ENCODE measurements at places on chromosomes 12 and 14.

DNA sequence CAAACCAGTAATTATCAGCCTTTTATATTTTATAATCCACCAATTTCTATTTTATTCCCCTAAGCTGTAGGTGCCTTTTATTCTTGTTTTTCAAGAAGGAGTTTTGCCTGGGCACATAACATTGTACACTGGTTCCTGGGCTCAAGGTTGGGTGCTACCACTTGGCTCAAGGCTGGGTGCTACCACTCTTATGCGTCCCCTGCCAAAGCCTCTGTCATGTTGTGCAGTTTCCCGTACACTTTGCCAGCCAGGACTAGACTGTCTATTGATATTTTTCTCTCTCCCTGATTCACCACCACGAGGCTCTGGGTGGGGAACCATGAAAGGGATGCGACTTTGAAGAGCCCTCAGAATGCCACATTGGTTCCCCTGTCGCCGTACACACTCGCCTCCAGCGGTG lies 52.5 kb upstream of the VASH1 start:
- no peak for DNase-seq

DNA sequence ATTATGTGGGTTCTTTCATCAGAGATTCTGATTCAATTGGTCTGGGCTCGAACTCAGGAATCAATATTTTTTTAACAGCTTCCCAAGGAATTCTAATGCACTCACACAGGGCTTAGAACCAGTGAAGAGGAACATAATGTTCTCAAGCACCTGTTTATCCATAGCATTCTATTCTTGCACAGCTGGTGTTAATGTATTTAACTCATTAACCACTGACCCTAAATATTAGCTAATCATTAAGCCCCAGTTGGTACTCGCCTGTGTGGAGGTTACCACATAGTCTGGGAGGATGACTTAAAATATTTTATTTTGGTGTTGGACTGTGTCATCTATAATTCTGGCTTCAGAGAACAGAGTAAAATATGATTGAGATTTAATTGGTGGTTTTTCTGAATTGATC lies 45.3 kb downstream of the LRP6 start:
- no peak for DNase-seq

DNA sequence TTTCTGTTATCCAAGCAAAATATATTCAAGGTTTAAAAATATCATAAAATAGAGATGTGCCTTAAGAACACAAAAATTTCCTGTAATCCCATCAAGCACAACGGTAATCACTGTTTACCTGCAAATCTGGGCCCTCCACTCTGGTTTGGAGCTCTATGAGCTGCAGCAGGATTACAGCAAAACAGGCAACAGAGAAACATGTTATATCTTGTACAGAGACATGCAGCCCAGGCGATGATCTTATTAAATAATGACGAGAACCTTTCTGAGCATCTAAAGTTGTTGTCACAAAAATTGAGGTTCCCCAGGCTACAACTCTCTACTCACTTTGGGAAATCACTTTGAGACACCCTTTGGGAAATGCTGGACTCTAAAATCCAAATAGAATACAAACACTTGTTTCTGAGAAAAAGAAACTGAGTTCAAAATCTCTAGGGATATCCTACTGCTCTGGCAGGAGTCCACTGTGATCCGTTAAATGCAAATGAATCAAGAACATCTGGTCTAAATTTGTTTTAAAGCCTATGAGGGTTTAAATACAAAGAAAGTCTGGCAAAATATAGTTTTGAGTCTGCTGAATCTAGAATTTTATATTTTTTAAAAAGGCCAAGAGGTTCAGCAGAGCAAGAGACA lies 36.3 kb downstream of the STON2 start:
- DNase-seq = no peak

GRCh38 chr12:25197608-25198007 lies 2.6 kb downstream of the ETFRF1 start:
- DNase-seq = no peak

DNA sequence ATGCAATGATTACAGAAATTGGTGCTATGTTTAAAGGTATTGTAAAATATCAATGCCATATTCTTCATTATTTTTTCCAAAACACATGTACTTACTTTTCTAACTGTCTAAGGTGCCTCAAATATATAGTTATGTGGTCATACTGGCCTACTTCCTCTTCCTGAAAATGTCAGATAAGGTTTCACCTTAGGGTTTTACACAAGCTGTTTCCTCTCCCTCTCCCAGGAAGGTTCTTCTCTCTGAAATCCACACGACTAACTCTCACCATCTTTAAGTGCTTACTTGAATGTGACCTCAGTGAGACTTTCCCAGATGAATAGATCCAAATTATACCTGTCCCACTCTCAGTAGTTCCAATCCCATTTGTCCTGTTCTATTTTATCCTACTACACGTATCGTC lies 11.6 kb upstream of the CLEC4D start:
- DNase-seq = no peak

DNA sequence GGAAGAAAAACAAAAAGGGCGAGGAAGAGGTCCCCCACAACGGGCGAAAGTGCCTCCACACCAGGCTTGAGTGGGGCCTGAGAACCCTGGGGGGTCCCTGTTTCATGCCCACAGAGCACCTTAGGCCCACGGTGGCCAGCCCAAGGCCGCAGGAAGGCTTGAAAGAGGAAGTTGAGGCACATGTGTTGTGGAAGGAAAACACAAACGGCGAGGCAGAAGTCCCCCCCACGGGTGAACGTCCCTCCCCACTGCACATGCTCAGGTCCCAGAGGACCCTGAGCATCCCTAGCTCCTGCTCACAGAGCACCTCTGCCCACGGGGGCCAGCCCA lies 371.5 kb downstream of the ALG10 start:
- no peak for DNase-seq

DNA sequence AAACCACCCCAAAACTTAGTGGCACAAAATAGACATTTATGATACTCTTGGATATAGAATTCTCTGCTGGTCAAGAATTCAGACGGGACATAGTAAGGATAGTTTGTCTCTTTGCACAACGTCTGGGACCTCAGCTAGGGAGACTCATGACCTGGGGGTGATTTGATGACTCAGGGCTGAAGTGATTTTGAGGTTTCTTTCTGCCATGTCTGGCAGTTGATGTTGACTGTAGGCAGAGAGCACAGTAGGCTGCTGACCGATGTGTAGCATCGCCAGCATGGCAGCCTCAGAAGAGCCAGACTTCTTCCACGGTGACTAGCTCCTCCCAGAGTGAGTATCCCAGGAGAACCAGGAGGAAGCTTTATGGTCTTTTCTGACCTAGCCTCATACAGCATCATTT lies 88.9 kb upstream of the FRMD6 start:
- no peak for DNase-seq

DNA sequence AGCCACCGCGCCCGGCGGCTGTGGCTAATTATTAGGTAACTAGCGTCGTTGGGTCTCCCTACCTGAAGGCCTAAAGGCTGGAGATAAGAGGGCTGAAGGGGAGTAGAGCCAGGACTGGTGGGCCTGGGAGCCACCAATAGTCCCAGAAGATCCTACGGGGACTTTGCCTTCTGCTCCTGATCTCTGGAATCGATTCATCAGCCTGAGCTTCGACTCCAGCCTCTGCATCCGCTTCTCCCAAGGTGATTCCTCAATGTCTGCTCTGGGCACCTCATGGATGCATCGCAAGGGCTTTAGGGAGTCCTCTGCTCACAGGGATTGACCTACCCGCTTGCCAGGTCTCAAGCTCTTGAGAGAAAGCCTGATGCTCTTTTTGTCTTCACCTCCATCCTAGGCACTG lies 14.7 kb upstream of the KDM2B start:
- no peak for DNase-seq

All from GM12891 (cell line).